MCF 10A (cell line): ENCODE measurements at places on chromosomes 3 and 15. TPM values are rescaled to one million over a fixed set of nuclear protein-coding genes. Genes with fewer than 3 reads are reported as not detected.

Gene MUSTN1
- 2.3 TPM in 1 of 2 replicates, not detected in the other for total RNA-seq

Gene SEMA5B
- total RNA-seq: not detected in 2 replicates

Gene PLIN1
- total RNA-seq: 0.09 and 0.17 TPM in 2 replicates

GRCh38 chr15:100385300-100386050 lies 43.7 kb upstream of the ADAMTS17 start:
- no peak for DNase-seq

DNA sequence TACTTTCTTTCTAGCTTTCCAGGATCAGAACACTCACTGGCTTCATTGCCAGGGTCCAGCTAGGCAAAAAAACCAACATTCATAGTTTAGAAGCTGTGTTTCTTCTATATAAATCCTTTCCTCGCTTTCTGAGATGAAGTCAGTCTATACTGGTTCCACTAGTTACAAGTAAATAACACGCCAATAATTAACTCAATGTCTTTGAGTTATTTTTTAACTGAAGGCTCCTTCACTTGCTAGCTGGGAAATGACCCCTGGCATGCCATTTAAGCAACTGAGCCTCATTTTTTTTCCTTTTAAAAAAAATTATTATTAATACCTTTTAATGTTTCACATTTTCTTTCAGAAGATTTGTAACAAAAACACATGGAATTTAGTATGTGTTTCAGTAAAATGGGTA lies 2.1 kb upstream of the CCDC174 start:
- no peak for DNase-seq

DNA sequence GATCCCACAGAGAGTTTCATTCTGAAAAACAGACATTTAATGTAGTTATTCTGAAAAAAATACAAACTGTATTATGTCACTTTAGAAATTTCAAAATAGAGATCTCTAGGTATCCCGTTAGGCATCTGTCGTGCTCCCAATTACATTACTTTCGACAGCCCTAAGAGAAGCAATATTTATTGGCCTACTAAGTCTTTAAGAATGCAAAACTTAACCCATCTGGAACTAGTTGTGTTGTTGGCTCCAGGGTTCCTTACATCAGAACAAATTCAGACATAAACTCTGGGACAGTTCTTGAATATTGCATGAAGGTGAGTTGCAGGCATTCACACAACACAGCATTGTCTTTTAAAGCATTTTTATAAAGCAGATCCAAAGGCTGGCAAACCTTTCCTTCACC lies 498.4 kb downstream of the FHIT start:
- no peak for DNase-seq
